SK-N-SH treated with all-trans-retinoic acid at 6 μM for 48 hours (cell line): ENCODE measurements at places on chromosomes 1 and 21.
A peak's percentile ranks its signal among the peaks of the same experiment; 100 is the strongest.

DNA sequence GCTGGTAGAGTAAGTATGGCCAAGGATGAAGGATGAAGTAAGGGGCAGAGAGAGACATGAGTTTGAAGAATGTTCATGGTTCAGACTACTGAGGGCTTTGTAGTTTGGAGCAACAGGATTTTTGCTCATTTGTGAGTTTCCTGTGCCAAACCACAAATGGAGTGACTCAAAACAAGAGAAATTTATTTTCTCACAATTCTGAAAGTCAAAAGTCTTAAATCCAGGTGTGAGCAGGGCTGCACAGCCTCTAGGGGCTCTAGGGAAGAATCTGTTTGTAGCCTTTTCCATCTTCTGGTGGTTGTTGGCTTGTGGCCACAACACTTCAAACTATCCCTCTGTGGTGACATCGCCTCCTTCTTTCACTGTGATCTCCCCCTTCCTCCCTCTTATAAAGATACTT, 58.9 kb downstream of the RHOU start:
- ATAC-seq: no peak

GRCh38 chr1:107963601-107964335, 1.2 kb downstream of the VAV3 start:
- no peak for ATAC-seq

GRCh38 chr21:32371913-32372314, 20.9 kb downstream of the URB1 start:
- ATAC-seq: peak; percentile 76

DNA sequence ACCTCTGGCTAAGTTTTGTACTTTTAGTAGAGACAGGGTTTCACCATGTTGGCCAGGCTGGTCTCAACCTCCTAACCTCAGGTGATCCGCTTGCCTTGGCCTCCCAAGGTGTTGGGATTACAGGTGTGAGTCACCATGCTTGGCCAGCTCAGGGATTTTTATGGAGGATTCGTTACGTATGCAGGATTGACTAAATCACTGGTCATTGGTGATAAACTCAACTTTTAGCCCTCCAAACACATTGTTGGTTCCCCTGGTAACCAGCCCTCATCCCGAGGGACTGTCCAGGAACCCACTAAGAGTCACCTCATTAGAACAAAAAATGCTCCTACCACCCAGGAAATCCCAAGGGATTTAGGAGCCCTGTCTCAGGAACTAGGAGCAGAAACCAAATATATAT, 40.4 kb downstream of the ST3GAL3 start:
- ATAC-seq: no peak

DNA sequence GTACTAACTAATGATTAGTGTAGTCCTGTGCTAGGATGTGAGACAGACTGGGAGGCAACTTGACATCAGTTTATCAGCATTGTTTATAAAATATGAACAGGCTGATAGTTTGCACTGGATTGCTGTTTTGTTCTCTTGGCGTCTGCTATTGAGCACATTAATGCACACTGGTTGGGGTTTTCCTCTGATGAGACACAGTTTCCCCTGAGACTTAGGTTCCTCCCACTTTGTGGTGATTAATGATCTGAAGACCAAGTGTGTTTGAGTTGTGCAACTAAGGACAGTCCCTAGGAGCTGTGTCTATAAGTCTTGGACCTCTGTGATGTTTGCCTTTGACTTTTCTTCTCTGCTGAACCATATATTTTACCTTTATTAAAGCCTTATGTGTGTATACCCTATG, 1015.4 kb downstream of the AMY1C start:
- no peak for ATAC-seq
